ENCODE measurements at places on chromosomes 5 and 9.

- no peak for DNase-seq
Observed at GRCh38 chr5:67268231-67269021, 71.8 kb upstream of the CD180 start.

DNA sequence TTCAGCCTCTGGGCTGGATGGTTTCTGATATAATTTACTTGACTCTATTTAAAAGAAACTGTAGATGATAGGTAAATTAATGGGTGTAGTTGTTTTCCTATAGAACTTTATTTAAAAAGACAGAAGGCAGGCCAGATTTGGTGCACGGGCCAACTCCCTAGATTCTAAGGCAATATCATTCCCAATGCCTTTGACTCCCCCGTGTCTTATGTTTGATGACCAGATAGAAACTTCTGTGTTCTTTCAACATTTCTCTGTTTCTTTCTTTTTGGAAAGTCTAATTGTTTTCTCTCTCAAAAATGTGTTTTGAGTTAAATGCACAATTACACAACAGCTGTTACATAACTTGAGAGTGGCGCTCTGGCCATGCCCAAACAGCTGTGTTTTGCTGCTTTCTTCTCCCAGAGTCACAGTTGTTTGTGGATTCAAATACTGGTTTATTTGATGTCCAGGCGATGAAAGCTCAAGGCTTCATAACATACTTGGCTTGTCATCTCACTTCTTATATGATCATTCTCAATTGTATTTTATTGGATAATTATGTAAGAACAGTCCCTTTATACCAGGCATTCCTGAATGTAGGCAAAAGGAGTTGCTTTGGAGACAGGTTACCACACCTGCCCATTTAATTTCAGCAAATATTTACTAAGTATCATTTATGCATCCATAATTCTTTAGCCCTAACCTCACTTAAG is 1.7 kb upstream of the ALDH1A1 start:
- DNase-seq = no peak

- DNase-seq = no peak
Observed at GRCh38 chr5:60822285-60822556, 21.8 kb downstream of the ELOVL7 start.

GRCh38 chr5:152188251-152188650 is 216.8 kb downstream of the NMUR2 start:
- no peak for DNase-seq

GRCh38 chr5:158590746-158591300 is 508.9 kb downstream of the EBF1 start:
- no peak for DNase-seq

- no peak for DNase-seq
Observed at GRCh38 chr9:97672403-97672802, 24.7 kb downstream of the XPA start.

- DNase-seq = no peak
Observed at GRCh38 chr5:137214446-137215189, 284.5 kb downstream of the SPOCK1 start.

DNA sequence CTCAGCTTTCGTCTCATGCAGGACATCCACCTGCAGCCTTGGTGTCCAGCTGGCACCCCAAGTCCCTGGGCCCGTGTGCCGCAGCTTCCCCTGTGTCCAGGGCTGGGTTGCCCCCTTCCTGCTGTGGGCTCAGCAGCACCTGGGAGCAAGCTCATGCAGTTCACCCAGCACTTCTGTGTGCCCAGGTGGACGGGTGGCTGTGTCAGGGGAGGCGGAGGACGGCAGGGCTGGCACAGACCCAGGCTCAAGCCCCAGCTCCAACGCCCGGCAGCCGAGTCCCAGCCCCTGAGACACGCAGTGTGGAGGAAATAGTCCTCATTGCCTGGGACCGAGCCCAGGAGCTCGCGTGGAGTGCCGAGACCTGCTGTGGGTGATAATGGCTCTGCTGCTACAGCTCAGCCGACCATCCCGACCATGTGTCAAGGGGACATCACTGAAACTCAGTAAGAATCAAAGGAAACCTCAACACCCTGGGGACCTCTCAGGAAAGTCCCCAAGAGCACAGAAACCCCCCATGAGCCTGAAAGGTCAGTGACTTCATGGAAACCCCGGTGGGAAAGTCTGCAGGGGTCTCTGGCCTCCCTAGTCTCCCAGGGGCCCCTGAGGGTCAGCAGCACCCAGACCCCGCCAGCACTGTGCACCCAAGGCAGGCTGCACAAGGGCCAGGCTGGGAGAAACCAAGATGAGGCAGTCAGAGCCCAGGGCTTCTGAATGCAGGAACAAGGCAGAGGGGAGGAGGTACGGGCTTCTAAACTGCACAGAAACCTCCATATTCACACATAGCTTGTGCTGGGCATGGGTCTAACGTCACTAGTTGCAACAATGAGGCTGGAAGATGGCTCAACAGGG is 38.8 kb downstream of the LPCAT1 start:
- no peak for DNase-seq

DNA sequence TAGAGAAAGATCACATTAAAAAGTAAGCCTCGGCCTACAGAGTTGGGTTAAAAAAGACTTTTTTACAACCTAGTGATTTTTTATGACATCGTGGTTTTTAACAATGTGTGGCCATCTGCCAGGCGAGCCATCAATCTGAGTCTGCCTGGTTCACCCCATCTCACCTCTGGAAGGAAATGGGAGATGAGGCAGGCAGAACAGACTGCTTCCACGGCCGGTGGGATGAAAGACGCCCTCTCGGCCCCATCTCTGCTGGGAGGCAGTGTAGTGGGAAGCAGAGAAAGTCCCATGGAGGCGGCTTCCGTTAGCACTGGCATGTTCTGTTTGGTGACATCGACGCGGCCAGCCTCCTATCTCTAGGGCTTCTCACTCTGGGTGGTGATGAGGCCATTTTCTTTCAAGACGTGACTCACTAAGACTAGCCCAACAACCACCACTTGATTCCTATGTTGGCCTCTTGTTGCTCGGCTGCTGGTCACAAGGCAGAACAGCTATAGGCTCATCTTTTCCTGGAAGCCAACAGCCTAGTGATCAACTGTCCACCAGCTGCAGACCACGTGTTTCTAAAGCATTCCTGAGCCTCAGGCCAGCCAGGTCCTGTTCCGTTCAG is 132.4 kb upstream of the OTULINL start:
- no peak for DNase-seq

- no peak for DNase-seq
Observed at GRCh38 chr5:76811214-76811613, 7.6 kb upstream of the F2RL1 start.

DNA sequence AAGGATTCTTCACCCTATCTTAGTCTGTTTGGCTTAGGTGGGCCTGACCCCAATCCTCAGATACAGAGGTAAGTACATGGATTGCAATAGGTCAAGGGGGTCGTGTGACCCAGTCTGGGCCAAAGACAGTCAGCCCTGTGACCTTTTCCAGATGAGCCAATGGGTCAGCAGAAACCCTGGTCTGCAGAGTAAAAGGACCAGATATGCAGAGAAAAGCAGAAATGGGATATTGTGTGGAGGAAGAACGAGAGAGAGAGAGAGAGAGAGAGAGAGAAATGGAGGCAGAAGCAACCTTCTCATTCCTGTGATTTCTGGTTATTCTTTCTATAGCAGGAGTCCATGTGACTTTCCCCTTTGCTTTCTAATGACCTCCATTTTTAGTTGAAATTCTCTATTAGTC is 40.4 kb upstream of the CRB2 start:
- no peak for DNase-seq

DNA sequence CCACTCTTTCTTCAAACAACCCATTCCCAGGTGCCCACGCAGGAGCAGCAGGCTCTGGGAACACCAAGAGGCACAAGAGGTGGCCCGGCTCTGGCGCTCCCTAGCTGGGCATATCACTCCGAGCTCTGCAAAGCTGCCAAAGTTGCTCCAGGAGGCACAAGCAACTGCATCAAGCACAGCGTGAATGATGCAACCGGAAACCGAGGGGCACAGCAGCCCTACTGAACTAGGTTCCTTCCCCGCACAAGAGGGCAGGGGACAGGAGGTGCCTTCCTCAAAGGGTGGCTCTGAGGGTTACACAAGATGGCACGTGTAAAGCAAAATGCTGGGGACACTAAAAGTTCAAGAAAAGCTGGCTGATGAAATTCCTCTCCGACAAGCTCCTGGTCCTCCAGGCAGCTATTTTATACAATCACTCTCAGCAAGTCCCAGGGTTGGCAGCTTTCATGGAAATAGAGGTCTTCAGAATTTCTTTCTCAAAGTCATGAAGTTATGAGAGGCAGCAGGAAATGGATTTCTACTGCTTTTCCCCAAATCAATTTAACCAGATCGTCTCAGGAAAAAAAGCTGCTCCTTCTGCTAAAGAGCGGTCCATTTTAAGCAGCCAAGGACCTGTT is 22.9 kb downstream of the PSMB7 start:
- no peak for DNase-seq

GRCh38 chr5:112485934-112486355 is 66.9 kb upstream of the EPB41L4A start:
- DNase-seq = no peak

- no peak for DNase-seq
Observed at GRCh38 chr5:34728236-34728635, 72.1 kb downstream of the RAI14 start.

- DNase-seq = no peak
Observed at GRCh38 chr9:37992924-37993349, 76.1 kb downstream of the SHB start.

DNA sequence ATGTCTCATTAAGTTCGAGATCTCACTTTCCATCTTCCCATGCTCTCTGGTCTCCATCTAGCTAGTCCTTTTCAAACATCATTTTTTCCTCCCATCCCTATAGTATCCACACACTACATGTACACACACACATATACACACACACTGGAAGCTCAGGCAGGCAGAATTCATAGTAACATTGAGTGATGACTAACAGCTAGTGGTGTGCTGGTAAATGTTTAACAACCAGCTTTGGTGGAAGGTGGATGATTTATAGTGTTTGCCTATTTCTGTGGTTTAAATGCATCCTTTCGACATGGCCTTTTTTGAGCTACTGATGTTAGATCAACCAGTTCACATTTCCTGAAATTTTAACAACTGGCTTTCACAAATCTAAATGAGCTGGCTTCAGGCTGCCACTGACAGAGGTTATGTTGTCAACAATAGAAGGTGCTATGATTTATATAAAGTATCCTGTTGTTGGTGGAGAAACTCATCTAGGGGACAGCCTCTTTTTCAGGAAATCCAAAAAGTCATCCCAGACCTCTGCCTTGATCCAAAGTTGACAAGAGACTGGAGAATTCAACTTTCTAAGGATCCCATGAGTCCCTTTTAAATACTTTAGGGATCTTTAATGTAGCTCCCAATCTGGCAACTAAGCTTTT is 117.8 kb downstream of the CCDC192 start:
- DNase-seq = no peak
